ENCODE measurements at places on chromosomes 4 and X.

DNA sequence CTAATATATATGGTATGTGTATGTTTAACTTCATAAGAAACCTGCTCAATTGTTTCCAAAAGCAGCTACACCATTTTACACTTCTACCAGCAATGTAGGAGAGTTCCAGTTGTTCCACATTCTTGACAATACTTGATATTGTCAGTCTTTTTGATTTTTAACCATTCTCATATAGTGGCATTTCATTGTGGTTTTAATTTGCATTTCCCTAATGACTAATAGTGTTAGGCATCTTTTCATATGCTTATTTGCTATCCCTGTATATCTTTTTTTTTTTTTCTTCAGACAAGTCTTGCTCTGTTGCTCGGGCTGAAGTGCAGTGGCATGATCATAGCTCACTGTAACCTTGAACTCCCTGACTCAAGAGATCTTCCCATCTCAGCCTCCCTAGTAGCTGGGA is 58.2 kb upstream of the TRIM2 start:
- no peak for DNase-seq

DNA sequence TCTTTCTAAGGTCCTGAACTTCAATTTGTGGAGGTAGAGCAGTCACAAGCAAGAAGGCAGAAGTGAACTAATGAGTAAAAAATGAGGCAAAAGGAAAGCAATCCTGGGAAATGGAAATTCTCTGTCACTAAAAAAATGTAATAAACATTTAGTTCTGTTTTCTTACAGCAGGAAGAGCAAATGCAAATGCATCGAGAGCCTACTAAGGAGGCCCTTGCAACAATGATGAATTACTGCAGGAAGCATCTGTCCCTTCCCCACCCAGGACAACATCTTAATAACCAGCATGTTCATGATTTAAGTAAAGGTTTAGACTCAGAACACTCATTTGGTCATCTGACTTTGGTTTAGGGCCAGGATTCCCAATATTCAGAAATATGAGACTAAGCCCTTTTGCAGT is 341.4 kb upstream of the NOCT start:
- no peak for DNase-seq

GRCh38 chrX:20620306-20620705 is 353.6 kb upstream of the RPS6KA3 start:
- peak; percentile 40 for DNase-seq

DNA sequence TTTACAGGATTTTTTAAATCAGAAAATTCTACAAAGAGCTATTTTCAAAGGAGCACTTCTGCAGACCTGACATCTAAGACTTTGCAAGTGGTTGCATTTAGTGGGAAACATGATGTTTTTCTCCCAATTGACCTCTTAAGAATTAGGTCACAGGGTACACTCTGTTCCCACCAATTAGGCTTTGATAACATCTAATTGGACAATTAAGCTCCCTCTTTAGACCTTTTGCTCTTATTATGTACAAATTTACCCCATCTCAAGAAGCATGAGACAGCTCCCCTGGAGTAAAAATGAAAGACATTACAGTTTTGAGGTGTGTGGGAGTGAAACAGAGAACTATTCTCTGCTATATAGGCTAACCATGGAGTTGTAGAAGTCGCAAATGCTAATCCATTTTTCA is 31.8 kb upstream of the AGA start:
- DNase-seq, result no peak

DNA sequence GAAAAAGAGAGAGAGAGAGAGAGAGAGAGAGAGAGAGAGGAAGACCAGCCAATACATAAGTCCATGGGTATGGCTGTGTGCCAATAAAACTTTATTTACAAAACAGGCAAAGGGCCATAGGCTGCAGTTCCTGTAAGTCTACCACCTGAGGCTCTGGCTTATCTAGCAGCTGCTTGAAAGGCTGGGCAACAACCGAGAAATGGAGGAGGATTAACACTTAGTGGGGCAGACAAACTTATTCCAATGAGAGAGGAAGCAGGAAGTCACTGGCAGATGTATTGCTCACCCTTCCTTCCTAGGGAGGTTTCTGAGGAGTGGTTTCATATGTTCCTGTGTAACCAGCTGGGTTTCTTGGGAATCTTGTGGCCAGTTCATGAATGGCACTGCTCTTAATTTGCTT is 4.7 kb upstream of the GPR143 start:
- no peak for DNase-seq

GRCh38 chr4:123361195-123361861 is 35.3 kb upstream of the SPRY1 start:
- DNase-seq, result peak; percentile 90

- DNase-seq, result no peak
These were observed 229.2 kb downstream of the FRAS1 start for GRCh38 chr4:78286281-78286680.

DNA sequence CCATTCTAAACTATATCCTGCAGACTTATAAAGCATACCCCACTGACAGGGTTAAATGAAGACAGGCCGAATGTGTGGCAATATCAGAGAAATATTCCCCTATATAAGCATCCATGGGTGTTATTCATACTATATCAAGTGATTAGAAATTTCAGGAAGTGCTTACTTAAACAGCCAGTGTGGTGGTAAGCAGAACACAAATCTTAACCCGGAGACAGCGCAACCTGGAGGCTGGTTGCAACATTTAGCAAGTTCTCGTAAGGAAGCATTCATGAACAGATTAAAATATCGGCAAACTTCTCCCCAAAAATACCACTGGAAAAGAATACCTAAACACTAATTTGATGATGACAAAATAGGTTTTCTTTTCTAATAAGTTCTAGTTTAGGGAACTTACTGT is 261.2 kb downstream of the CBLL2 start:
- DNase-seq, result no peak

GRCh38 chr4:8819473-8820177 is 52.0 kb downstream of the HMX1 start:
- DNase-seq, result no peak

DNA sequence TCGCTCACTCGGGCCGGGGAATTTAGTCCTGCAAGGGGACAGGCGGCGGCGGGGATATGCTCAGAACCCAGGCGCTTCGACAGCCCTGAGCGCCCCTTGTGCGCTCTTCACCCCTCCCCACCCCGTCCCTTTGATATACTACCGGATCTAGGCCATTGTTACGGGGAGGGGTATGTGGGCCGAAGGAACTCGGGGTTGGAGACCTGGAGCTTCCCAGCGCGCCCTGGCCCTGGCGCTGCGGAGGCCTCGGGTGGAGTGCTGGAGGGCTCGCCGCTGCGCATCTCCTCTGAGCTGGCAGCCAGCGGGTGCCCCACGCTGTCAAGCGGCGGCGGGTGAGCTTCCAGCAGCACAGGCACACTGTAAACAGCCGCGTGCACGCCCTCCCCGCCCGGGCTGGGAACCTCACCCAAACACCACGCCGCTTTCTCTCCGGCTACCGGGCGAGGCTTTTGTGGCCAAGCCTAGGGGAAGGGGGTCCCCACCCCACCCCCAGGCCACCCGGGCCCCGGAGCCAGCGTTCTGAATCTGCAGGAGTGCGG is 54.5 kb upstream of the BCOR start:
- DNase-seq, result peak; percentile 57

DNA sequence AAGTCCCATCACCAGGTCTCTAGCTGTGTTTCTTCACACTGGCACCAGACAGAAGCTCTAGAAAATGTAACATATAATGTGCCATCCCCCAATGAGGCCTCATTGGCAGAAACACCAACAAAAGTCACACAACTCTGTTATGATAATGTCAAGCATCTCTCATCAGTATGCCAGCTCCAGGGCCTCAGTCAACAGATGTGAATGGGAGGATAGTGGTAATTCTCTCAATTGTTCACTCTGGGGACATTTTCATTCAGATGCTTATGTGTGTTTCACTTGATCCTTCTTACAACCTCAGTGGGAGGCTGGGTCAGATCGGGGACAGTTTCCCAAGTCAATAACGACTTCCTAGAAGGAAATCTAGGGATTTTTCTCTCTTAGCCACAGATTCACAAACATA is 57.5 kb upstream of the SCOC start:
- DNase-seq, result no peak

GRCh38 chr4:154506253-154506652 is 14.7 kb upstream of the DCHS2 start:
- peak; percentile 72 for DNase-seq

DNA sequence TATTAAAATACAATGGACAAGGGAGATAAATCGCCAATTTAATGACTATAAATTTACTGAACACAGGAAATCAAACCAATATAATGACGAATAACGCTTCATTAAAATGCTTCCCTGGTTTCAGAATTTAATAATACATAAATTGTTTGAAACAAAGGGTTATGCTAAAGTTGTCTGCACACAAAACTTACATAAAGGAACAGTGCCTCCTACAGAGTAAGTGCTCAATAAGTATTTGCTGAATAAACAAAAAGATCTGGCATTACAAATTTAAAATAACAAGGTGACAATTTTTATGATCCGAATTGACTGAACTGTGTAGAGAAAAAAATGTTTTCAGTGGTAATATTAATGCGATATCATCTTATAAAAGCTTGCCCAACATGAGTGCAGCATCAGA is 69.6 kb downstream of the NOCT start:
- peak; percentile 2 for DNase-seq

DNA sequence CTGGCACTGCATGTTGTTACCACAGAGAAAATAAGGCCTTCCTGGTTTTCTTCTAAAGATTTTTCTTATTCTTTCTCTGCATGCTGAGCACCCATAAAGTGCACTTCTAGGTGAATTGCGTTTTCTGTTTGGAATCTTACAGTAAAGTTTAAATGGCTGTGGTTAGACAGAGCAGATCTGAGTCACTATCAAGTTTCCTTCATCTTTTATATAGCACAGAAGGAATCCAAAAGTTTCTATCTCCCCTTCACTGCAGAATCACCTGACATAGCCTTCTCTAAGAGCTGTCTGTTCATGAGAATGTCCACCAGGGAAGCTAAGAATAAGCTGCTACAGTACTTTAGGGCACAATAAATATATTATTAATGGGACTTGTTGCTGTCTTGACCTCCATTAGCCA is 455.5 kb upstream of the FAM241A start:
- peak; percentile 46 for DNase-seq

- no peak for DNase-seq
These were observed 199.0 kb downstream of the BANK1 start for GRCh38 chr4:101989551-101989950.

GRCh38 chr4:33357121-33357520 is 2637.0 kb downstream of the PCDH7 start:
- peak; percentile 6 for DNase-seq

- peak; percentile 34 for DNase-seq
These were observed 73.6 kb downstream of the EGF start for GRCh38 chr4:109985993-109986974.

- no peak for DNase-seq
These were observed 54.2 kb downstream of the RHOXF2B start for GRCh38 chrX:120023259-120023658.

DNA sequence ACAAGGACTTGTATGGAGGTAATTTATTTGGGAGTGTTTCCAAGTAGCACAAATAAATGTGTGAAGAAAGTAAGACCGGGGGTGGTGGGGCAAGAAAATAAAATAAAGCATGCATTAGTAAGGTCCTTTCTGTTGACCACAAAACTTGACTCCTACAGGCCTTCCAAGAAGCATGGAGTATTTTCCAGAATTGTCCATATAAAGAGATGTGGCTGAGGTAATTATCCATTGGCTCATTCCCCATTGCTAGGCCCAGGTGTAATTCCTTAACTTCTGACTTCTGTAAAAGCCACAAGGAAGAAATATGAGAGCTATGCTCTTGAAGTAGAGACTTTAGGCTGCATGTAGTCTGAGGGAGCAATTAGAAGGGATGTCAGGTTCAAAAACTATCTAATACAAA is 430.5 kb upstream of the PABPC4L start:
- no peak for DNase-seq

- DNase-seq, result no peak
These were observed 28.9 kb upstream of the TLL1 start for GRCh38 chr4:165844161-165844560.

- DNase-seq, result no peak
These were observed 329.5 kb downstream of the KCTD8 start for GRCh38 chr4:44118971-44119680.

DNA sequence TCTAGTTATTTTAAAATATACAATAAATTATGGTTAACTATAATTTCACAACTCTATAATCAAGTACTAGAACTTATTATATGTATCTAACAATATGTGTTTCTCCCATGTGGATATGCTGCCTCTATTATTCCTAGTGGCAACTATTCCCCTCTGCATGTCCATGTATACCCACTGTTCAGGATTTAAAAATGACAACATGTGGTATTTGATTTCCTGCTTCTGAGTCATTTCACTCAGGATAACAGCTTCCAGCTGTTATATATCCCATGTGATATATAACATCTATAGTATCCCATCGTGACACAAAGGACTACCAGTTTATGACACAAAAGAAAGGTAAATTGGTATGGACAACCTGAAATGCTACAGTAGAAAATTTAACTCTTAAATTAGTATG is 167.4 kb upstream of the TACR3 start:
- peak; percentile 55 for DNase-seq

- no peak for DNase-seq
These were observed 10.4 kb downstream of the RELL1 start for GRCh38 chr4:37675587-37676290.

DNA sequence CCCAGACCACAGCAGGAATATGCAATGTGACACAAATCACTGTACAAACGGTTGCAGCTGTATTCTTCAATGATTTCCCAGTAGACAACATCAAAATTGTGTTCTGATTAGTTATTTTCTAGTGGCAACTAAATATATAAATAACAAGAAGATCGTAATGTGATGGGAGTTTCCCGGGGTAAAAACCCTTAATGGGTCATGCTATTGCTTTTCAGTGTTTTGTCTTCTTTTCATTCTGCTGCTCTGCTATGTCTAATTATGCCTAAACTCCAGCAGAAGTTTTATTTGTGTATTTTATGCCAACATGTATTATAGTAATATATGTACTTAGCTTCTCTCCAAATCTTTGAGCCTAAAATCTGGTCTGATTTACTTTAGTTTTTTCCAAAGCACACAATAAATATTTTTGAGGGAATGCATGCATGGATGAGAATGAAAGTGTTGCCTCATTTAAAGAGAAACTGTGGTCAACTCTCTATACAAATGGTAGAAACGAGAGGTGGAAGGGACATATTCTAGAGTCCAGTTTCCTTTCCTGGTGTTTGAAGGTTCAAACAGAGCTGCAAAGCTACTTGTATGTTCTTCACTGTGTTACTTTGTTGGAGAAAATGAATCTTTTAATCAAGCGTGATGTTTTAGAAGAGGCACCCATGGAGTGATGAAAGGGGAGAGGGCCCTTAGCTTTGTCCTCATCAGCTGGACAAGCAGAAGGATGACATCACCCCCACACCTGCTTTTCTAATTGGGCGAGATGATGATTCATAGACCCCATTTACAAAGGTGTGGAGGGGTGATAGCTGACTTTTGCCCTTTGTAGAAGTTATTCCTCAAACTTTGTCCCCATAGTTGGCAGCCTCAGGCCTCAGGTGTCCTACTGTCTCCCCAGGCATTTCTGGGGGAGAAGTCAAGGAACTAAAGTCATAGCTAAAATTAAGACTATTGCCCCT is 129.7 kb downstream of the FRAS1 start:
- no peak for DNase-seq

DNA sequence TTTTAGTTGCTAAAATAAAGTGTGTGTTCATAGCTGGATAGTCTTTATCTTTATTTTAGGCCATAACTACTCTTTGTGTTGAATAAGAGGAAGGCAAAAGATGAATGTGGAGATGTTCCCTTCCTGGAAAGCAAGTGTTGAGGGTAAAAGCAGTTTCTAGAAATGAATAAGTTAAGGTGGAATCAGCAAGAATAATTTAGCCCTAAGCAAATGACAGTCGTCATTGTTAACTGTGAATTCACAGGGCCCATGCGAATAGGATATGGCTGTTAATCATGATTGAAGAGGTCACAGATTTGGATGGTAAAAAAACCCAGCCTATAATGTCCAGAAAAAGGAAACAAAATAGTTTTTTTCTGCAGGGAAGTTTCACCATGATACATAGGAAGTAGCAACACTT is 167.8 kb upstream of the PPP3CA start:
- no peak for DNase-seq

All from foreskin fibroblast (primary cell).